ENCODE measurements at places on chromosomes 1 and 21.

GRCh38 chr21:28818663-28819278 lies 173.9 kb downstream of the LTN1 start:
- no peak for DNase-seq

- no peak for DNase-seq
These were observed 19.5 kb upstream of the CREG1 start for GRCh38 chr1:167573035-167573434.

GRCh38 chr1:110565565-110565964 lies 40.6 kb downstream of the KCNA2 start:
- no peak for DNase-seq

- no peak for DNase-seq
These were observed 86.6 kb downstream of the PTBP2 start for GRCh38 chr1:96808191-96808590.

DNA sequence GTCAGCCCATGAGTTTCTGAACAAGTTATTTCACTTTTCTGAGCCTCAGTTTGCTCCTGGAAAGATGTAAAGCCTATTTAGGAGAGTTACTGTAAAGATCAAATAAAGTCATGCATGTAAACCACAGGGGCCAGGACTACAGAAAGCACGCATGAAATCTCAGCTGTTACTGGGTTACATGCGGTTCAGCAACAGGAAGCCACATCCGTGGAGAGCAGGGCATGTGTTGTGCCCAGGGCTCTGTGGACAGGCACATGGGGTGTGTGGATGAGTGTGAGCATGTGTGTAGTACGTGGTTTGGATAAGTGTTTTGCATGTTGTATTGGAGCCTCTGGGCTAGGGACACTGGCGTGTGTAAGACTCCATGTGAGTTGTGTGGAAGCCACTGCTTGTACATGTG lies 2.2 kb upstream of the EPHA2 start:
- DNase-seq, result no peak
